ENCODE measurements at places on chromosomes 12 and 14. TPM values are rescaled to one million over a fixed set of nuclear protein-coding genes. Genes with fewer than 3 reads are reported as not detected.

- no peaks in the 10 kb centered on the region for H3K27me3 ChIP-seq
- H3K4me3 ChIP-seq: no peak overlapping the region
- DNase-seq: no peak
- H3K27ac ChIP-seq: no peak overlapping the region
Observed at GRCh38 chr12:95529693-95530225, 21.5 kb downstream of the USP44 start.

DNA sequence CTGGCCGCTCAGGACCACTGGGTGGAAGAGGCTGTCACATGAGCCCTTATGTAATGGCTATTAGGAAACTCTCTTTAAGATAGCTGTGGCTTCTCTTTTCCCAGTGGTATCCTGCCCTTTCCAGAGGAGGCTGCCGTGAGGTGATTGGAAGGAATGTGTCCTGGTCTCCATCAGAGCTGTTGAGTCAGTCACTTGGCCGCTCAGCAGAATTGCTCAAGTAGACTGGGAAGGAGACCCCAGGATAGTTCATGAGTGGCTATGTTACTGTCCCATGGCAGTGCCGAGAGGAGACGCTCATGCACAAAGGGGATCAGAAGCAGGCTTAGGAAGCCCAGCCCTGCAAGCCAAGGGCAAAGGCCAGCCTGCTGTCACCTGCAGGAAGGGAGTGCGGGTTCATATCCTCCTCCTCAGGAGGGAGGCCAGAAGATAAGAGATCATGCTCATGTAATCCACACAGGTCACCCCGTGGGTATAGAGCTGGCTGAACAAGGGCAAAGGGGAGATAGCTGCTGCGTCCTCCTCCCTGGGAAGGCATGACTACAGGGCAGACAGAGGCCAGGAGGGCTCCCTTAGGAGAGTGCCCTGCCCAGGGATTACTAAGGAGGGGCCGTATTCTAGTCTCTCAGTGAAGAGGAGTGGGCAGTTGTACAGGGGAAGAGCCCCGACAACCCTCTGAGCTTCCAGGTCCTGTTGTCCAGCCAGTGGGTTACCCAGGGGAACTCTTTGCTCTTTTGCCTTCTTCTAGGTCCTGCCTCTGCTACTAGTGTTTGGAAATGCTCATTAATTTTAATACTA is 137.0 kb upstream of the MAX start:
- H3K36me3 ChIP-seq: no peaks in the 10 kb centered on the region
- peaks cover 2% of the 10 kb centered on the region for H3K27me3 ChIP-seq
- peaks cover 4% of the 10 kb centered on the region for H3K4me1 ChIP-seq

DNA sequence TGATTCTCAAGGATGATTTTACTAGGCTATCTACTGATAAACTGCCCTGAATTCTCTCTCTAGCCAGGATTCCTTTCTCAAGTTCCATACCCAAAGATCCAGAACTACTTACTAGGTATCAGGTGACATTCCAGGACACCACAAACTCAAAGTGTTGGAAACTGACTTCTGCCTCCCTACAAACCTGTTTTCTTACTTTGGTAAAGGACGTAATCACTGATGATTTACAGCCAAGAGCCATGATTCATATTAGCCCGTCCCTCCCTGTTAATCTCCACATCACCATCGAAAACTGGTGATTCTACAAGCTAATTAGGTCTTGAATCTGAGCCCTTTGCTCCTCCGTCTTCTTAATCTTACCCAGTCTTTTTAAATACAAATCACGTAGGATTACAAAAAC is 1.0 kb upstream of the ATG14 start:
- peak overlapping the region; percentile 92 for H3K4me3 ChIP-seq
- peak overlapping the region; percentile 39 for H3K27ac ChIP-seq
- DNase-seq: no peak
- H3K4me1 ChIP-seq: peaks cover 4% of the 10 kb centered on the region
- H3K36me3 ChIP-seq: no peaks in the 10 kb centered on the region
- H3K27me3 ChIP-seq: no peaks in the 10 kb centered on the region

DNA sequence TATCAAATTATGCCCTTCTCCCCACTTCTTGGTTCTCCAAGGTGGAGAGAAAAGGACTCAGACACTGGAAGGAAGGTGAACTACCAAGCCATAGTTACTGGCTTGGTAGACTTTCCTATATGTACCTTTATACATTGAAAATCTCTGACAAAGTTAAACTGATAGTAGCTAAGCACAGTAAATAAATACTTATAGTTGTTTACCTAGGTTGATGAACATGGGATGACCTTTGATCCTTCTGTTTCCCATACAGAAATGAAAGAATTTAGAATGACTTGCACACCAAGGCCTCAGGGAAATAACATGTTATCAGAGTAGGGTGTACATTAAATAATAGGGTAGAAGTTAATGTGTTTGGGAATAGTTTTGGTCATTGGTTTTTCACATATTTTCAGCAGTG is 6.7 kb downstream of the ARHGAP5 start:
- H3K27ac ChIP-seq: no peak overlapping the region
- peaks cover 3% of the 10 kb centered on the region for H3K36me3 ChIP-seq
- no peak for DNase-seq
- H3K4me1 ChIP-seq: peaks cover 15% of the 10 kb centered on the region

DNA sequence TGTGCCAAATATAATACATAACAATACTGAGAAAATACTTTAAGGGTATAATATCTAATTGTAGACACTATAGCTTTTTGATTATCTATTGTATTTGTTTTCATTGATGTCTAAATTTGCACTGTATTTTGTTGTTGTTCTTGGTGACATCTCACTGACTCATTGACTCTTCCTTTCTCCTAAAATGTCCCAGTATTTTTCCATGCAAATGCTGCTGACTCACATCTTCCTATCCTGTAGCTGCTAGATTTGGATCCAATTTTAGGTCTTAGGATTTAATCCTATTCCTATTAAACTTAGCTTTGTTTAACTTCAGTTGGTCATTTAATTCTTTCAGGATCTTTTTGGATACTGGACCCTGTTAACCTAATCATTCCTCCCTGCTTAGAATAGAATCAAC is 148.5 kb downstream of the TMTC2 start:
- no peak overlapping the region for H3K27ac ChIP-seq
- no peak overlapping the region for H3K4me3 ChIP-seq
- DNase-seq: no peak
- no peaks in the 10 kb centered on the region for H3K27me3 ChIP-seq

DNA sequence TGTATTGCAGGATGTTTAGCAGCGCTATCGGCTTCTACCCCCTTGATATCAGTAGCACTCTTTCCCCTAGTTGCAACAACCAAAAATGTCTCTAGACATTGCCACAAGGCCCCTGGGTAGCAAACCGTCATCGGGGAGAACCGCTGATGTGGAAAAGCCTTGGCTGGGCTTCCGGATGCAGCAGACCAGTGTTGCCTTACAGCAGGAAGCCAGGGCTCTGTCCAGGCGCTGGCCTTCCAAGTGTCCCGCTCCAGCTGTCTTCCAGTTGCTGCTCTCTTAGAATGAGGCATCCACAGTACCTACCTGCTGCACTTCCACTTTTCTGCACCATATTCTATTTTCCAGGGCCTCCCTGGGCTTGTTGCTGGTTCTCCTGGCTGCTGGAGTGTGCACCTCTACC is 22.6 kb upstream of the SLC10A1 start:
- DNase-seq: no peak
- H3K4me1 ChIP-seq: no peaks in the 10 kb centered on the region
- no peak overlapping the region for H3K4me3 ChIP-seq
- no peak overlapping the region for H3K27ac ChIP-seq
- no peaks in the 10 kb centered on the region for H3K27me3 ChIP-seq
- H3K36me3 ChIP-seq: no peaks in the 10 kb centered on the region

GRCh38 chr14:102917469-102918211 is 4.8 kb upstream of the AMN start:
- no peaks in the 10 kb centered on the region for H3K36me3 ChIP-seq
- no peak overlapping the region for H3K4me3 ChIP-seq

GRCh38 chr14:94424371-94424770 is 28.2 kb downstream of the SERPINA11 start:
- DNase-seq: no peak
- no peak overlapping the region for H3K4me3 ChIP-seq
- H3K27me3 ChIP-seq: no peaks in the 10 kb centered on the region
- H3K4me1 ChIP-seq: peaks cover 15% of the 10 kb centered on the region
- no peak overlapping the region for H3K27ac ChIP-seq

- H3K27ac ChIP-seq: no peak overlapping the region
- H3K36me3 ChIP-seq: no peaks in the 10 kb centered on the region
- no peak overlapping the region for H3K4me3 ChIP-seq
- no peak for DNase-seq
Observed at GRCh38 chr12:118271183-118271582, 101.5 kb downstream of the TAOK3 start.

GRCh38 chr12:95083938-95084337 is 10.5 kb upstream of the NR2C1 start:
- peak; percentile 38 for DNase-seq
- peaks cover 20% of the 10 kb centered on the region for H3K4me1 ChIP-seq
- H3K27ac ChIP-seq: peak overlapping the region; percentile 76
- H3K27me3 ChIP-seq: no peaks in the 10 kb centered on the region
- peaks cover 4% of the 10 kb centered on the region for H3K36me3 ChIP-seq
- H3K4me3 ChIP-seq: peak overlapping the region; percentile 57

DNA sequence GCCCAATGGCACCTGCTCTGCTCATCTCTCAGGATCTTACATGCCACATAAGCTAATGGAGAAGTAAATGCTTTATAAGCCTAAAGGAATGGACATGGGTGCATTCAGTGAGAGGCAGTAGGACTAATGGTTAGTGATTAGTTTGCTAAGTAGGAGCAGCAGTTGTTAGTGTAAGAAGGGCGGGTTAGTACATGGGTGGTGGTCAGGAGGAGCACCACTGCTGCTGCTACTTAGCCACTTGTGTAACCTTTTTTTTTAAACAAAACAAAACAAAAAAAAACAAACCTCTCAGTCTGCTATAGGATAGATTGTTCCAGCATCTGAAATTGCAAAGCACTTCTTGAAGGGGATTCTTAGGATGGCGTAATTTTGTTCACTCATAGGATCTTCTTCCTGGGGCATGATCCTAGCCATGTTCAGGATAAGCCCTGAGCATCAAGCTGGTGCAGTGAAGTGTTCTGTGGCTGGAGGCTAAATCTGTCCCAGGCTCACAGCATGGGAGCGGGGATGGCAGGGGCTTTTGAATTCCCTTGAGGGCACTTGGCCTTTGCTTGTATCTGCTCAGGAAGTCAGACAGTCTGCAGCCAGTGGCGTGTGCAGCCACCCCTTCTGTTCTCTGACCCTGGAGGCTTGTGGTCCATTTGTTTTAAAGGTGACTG is 63.6 kb downstream of the CHST11 start:
- no peak overlapping the region for H3K4me3 ChIP-seq
- DNase-seq: no peak
- no peak overlapping the region for H3K27ac ChIP-seq
- peaks cover 38% of the 10 kb centered on the region for H3K4me1 ChIP-seq
- H3K36me3 ChIP-seq: no peaks in the 10 kb centered on the region
- no peaks in the 10 kb centered on the region for H3K27me3 ChIP-seq

- H3K36me3 ChIP-seq: no peaks in the 10 kb centered on the region
- no peaks in the 10 kb centered on the region for H3K4me1 ChIP-seq
- no peaks in the 10 kb centered on the region for H3K27me3 ChIP-seq
- no peak for DNase-seq
Observed at GRCh38 chr14:29566194-29566593, 361.5 kb downstream of the PRKD1 start.

The IL26 gene
- not detected for total RNA-seq

The AJUBA gene
- total RNA-seq: 7.2 TPM

The CD163 gene
- 0.90 TPM for total RNA-seq

The ZFHX2 gene
- total RNA-seq: 12.7 TPM

The RSRC2 gene
- total RNA-seq: 75.2 TPM

The ZNF385A gene
- 15.6 TPM for total RNA-seq

The KLHL33 gene
- 0.08 TPM for total RNA-seq

Data from endothelial cell (in vitro differentiated cells).